ENCODE measurements at places on chromosomes 5 and 9.

DNA sequence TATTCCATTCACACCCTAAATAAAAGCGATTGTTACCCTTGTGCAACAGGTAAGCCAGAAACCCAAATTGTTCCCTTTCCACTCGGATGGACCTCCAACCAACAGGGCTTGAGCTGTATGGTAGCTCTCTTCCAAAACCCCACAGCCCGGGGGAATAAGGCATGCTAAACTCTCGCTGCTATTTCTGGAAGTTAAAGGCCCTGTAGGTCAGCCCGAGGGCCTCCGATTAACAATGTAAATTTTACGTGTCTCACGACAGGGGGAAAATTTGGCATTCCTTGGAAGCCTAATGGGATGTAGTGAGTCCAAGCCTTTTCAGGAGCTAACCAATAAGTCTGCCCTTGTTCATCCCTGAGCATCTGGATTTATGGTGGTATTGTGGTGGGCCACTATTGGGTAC lies 26.0 kb downstream of the CNOT8 start:
- no peak for DNase-seq

- DNase-seq: no peak
Measured at GRCh38 chr5:132746954-132747615, at the start of gene CCNI2. Gene CCNI2, plus strand, starts transcription at chr5:132747426. Its CDS starts 70 bp downstream, at chr5:132747496.

GRCh38 chr9:90815183-90815943 lies 13.7 kb downstream of the SYK start:
- DNase-seq: no peak

DNA sequence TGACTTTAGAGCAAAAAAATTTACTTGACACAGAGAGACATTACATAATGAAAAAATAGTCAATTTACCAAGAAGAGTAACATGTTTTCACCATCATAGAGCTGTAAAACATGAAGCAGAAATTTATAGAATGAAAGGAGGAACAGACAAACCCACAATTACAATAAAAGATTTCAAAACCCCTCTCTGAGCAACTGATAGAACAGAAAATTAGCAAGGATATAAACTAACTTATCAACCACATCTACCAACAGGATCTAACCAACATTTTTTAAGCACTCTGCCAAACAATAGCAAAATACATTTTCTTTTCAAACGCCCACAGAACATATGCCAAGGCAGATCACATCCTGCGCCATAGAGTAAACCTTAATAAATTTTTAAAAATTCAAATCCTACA lies 17.9 kb downstream of the SLCO4C1 start:
- DNase-seq: no peak

DNA sequence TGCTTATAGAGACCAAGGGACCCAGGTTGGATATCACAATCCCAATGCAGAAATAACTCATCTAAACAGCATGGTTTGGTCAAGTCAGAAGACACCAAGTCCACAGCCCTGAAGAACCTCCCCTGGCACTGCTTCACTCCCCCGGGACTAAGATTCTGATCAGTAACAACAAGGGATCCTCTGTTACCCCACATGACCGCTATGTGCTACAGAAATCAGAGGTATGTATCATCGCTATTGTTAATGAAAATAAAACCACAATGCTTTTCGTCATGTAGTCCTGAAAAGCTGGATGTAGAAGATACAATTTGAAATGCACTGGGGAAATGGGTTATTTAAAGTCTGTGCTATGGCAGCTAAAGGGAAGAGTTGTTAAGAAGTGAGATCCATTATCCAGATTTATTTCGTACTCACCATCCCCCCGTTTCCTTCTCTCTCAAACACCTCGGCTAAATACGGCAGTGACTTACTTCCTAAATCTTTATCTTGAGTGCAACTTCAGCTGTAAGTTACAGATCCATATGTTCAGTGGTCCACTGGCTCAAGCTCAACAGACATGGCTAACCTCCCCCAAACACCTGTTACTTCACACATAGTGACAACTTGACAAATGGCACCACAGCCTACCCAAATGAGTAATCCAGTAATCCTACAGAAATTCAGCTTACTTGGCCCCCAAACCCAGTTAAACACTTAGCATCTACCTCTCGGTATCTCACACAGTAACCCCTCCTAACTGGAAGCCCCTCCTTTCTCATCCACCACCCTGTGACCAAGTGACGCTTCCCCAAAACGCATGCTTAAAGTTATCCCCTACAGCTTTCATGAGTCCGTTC lies 129.2 kb downstream of the MYO10 start:
- DNase-seq: no peak

GRCh38 chr9:33791117-33791516 lies 4.2 kb upstream of the PRSS3 start:
- no peak for DNase-seq

- no peak for DNase-seq
Measured at GRCh38 chr5:63125862-63126261, 547.2 kb downstream of the LRRC70 start.

- DNase-seq: no peak
Measured at GRCh38 chr9:79757881-79758669, 186.3 kb downstream of the TLE4 start.

GRCh38 chr5:33322632-33323031 lies 118.1 kb upstream of the TARS1 start:
- no peak for DNase-seq

- no peak for DNase-seq
Measured at GRCh38 chr5:115813719-115814118, 2.7 kb downstream of the CDO1 start.

DNA sequence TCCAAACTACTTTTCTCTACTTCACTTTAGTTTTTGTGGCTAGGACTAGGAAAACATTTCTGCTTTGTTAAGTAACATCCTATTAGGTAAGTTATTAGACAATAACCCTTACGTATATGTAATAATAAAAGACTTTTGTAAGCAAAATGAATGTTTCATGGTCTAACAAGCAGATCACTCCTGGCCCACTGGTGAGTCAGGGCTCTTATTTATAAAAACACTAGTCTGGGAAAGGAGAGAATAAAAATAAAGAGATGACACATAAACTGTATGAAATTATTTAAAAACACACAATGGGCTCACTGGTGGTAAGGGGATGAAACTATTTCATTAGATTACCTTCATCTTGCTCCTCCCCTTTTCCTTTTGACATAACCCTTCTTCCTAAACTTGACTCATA lies 2212.2 kb upstream of the ACO1 start:
- no peak for DNase-seq

GRCh38 chr5:65035211-65036206 lies 266.8 kb downstream of the CWC27 start:
- peak; percentile 72 for DNase-seq

DNA sequence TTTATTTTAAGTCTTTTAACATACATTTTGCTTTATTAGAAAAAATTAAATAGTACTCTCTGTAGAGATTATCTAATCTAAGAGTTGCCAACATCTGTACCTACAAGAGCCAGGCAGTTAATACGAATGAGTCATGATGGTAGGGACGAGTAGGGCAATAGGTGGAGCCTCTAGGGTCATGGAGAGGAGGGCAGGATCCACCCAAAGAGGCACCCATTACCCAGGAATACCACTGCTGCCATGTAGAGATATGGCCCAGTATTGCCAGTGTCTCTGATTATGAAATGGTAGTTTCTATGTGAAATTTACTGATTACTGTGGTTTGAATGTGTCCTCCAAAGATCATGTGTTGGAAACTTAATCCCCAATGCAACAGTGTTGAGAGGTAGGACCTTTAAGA lies 170.4 kb downstream of the PIK3R1 start:
- no peak for DNase-seq

- DNase-seq: no peak
Measured at GRCh38 chr5:157971571-157972216, 112.7 kb upstream of the CLINT1 start.

GRCh38 chr5:175889910-175890684 lies 18.7 kb downstream of the CPLX2 start:
- no peak for DNase-seq

DNA sequence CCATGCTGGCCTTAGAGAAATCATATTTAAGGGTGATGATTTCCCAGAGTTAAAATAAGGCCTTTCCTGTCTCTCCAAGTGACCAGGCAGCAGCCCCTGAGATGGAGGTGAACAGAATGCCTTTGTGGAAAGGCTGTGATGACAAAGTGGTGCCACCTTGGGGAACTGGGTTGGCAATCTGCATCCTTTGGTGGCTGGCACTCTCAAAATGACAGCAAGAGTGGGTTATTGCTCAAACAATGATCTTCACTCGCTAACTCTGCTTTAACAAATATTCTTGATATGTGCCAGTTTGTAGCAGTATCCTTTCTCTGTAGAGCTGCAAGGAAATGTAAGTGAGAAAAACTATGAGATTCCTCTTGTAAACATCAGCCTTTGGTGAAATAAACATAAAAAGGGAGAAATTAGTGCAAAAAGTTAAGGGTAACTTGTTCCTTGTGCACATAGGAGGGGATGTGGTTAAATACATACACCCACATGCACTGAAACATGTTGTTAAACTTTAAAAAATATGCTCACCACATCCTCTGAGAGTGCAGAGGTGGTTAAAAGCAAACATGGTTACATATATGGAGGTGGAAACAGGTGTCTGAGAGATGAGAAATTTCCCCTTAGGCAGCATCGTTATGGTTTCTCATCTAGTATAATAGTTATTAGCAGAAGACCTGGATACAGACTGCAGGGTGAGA lies 373.4 kb upstream of the CTNND2 start:
- DNase-seq: no peak

GRCh38 chr9:124849801-124850200 lies 3.5 kb upstream of the WDR38 start:
- DNase-seq: no peak

DNA sequence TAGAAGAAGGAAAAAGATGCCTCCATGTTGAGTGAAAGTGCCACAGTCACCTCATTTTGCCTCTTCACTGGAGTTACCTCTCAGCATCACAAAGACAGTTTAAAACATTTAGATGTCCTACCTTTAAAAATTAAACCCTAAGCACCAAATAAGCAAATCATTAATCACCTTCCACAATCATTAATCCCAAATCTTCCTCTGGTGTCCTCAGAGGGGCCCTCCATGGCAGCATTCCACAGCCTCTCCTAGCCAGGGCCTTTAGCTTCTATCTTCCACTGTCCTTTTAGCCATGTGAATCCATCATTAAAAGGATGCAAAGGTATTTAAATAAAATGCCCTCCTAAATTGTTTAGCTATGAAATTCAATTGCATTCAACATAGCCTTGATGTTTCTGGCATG lies 310.8 kb downstream of the PDE4D start:
- no peak for DNase-seq

GRCh38 chr5:594226-594860 lies 17.8 kb upstream of the CEP72 start:
- no peak for DNase-seq

DNA sequence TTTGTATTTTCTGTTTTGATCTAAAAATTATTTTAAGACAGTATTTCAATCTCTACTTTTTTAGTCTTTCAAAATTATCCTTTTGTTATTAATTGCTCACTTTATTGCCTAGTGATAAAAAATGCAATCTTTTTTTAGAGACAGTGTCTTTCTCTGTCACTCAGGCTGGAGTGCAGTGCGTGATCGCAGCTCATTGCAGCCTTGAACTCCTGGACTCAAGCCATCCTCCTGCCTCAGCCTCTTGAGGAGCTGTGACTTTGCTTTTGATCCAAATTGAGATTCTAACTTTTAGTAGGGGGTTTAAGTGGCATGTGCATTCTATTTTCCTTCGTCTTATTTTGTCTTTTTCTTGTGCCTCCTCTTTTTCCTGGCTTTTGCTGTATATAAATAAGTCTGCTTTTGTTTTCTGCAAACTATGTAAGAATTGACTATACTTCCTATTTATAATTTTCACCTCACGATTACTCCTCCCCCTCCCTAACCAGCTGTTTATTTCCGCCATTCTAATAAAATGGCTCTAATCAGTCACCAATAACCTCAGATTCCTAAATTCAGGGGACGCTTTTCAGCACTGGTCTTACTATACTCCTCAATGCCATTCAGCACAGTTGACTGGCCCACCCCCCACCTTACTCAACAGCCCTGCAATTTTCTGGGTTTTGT lies 32.3 kb downstream of the KLF9 start:
- no peak for DNase-seq

DNA sequence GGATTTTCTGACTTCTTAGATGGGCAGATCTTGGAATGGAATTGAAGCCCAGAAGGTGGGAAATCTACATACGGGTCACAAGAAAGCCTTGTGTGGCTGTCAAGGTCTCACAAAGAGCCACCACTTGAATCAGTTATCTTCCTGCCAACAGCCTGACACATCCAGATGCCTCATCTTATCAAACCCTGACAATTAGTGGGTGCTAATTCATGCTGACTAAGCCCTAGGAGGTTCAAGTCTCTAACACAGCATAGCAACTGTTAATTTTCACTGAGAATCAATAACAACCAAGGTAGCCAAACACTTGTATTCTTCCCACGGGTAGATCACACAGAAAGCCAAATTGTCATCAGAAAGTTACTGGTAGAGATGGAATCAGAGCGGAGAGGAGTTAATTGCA lies 222.2 kb downstream of the TMEM167A start:
- no peak for DNase-seq

DNA sequence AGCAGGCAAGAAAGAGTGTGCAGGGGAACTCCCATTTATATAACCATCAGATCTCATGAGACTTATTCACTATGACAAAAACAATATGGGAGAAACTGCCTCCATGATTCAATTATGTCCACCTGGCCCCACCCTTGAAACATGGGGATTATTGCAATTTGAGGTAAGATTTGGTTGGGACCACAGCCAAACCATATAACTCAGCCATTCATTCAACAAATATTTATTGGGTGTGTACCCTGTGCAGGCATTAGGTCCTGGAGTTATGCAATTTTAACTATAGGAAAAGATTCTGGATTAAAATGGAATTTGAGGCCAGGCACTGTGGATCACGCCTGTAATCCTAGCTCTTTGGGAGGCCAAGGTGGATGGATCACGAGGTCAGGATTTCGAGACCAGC lies 124.2 kb upstream of the GAS1 start:
- DNase-seq: no peak

- peak; percentile 27 for DNase-seq
Measured at GRCh38 chr9:112037281-112038016, 137.6 kb downstream of the SUSD1 start.

DNA sequence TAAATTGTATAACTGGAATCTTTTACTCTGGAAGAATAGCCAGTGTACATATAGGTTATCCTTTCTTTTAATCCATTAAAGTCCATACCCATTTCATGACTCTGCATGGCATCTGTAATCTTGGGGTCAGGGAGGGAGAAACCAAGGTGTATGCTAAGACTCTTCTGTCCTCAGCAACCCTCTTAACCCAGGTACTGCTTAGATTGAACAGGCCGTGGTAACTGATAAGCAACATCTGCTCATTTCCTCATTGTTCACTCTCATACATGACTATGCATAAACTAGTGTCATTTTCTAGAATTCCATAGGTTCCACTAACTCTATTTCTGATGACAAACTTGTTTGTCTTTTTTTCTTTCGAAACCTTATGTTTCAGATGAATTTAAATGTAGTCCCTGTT lies 69.3 kb upstream of the IFNE start:
- DNase-seq: no peak
